Breast epithelium (tissue), 4 donors: ENCODE measurements at places on chromosomes 16 and 17. TPM values are rescaled to one million over a fixed set of nuclear protein-coding genes. Genes with fewer than 3 reads are reported as not detected.

The PRRT2 gene
- total RNA-seq, result 3.5 TPM

The FAM20A gene
- 11.3 TPM for total RNA-seq

The TNFSF13 gene
- 25.2 TPM for total RNA-seq

GRCh38 chr17:28612531-28612930 lies 1.5 kb downstream of the RSKR start:
- DNase-seq, result no peak

DNA sequence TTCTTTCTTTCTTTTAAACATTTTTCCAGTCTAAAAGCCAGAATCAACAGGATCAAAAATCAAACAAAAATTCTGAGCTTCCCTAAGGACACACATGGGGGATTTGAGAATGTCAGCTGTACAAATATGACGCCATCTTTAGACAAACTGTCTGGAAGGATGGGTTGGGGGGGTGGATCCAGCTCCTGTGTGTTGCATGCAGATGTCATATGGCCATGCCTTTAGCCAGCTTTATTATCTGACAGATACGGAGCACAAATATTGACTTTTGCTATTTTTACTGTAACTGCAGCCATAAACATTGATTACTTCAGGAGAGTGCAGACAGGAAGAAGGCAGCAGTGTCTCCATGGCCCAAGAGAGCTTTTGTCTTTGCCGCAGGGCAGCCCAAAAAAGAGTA lies 279.4 kb upstream of the ELAC2 start:
- no peak for DNase-seq

- no peak for DNase-seq
Observed at GRCh38 chr17:58247511-58248363, 9.4 kb downstream of the LPO start.

GRCh38 chr16:69938981-69939820 lies 11.9 kb upstream of the CLEC18A start:
- no peak for DNase-seq

DNA sequence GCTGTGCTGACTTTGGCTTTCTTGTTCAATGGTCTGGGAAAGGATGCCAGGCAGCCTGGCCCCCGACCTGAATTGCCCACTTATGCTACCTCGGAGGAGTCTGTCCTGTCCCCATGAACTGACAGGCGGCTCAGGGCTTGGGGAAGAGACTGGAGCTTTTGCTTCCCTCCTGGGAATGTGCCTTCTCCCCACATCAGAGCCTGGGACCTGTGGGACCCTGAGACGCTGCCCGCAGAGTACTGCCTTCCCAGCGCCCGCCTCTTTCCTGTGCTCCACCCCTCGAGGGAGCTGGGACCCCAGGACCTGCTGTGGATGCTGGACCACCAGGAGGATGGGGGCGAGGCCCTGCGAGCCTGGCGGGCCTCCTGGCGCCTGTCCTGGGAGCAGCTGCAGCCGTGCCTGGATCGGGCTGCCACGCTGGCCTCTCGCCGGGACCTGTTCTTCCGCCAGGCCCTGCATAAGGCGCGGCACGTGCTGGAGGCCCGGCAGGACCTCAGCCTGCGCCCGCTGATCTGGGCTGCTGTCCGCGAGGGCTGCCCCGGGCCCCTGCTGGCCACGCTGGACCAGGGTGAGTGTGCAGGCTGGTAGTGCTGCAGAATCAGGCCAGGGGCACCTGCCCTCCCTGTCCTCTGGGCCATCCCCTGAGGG lies 18.5 kb downstream of the FCSK start:
- no peak for DNase-seq

- DNase-seq, result no peak
Observed at GRCh38 chr17:57178839-57179238, 77.5 kb upstream of the MSI2 start.

DNA sequence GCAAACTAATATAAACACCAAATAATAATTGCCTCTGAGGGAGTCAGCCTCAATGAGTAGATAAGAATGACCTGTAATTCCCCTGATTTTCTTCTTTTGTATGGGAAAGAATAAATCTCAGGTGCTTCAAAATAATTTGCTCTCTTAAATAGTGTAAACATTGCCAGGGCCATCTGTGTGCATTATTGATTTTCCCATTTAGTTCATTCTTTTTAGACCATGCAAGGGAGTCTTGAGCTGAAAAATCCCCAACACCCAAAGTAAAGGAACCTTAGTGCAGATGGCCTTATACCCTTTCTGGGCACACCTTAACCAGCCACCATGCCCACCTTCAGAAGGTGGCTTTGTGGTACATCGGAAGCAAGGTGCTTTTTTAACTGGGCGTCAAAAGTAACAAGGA lies 267.2 kb downstream of the TMEM114 start:
- no peak for DNase-seq

- DNase-seq, result no peak
Observed at GRCh38 chr16:3971706-3972105, 91.2 kb upstream of the CREBBP start.
